ENCODE measurements at places on chromosomes 6 and 20.

DNA sequence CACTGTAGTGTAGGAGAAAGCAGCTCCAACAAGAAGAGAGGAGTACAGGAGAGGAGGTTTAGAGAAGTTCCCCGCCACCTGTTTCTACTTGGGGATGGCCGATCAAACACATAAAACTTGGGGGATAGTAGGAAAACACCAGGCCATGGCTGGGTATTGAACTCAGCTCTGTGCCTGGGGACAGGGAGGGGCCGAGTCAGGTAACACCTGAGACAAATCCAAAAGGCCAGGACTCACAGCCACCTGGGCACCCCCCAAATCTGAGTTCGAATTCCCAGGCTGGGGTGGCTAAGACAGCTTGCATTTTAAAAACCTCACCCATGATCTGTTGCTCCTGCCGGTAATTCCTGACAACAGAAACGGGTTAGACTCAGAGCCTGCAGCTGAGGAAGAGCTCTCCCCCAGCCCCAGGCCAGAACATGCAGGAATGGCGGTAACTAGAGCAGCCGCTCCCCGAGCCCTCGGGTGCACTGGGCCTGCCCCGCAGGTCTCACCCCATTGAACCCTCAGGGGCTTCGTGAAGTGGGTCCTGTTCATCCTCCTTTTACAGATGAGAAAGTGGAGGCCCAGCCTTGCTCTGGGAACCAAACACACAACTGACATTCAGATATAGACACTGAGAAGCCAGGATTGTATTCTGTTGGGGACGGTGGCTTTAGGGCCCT lies 61.0 kb downstream of the TCP11 start:
- no peak for DNase-seq

GRCh38 chr6:89637960-89638319 lies 607 bp downstream of the LYRM2 start:
- no peak for DNase-seq

GRCh38 chr6:43733471-43734293 lies 36.3 kb upstream of the VEGFA start:
- DNase-seq: no peak

DNA sequence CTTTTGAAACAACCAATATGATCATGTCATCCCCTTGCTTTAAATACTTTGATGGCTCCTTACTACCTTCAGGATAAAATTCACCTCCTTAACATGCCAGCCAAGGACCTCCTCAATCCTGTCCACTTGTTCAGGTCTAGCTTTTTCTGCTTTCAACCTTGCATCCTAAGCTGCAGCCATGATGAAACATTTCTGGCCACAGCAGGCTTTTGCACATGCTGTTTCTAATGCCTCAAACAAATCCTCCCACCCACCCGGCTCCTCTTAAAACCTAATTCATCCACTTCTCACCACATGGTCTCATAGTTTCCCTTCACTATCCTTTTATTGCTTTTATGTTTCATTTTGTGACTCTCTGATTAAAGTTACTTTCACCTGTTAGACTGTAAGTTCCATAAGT lies 124.6 kb downstream of the MYB start:
- DNase-seq: no peak

- no peak for DNase-seq
Measured at GRCh38 chr6:37822851-37823682, 3.5 kb downstream of the ZFAND3 start.

GRCh38 chr6:35922139-35922554 lies 1.2 kb upstream of the SRPK1 start:
- DNase-seq: no peak
